ENCODE measurements at places on chromosomes 5 and 9.

- no peak for DNase-seq
Observed at GRCh38 chr9:84937180-84937579, 267.7 kb downstream of the NTRK2 start.

DNA sequence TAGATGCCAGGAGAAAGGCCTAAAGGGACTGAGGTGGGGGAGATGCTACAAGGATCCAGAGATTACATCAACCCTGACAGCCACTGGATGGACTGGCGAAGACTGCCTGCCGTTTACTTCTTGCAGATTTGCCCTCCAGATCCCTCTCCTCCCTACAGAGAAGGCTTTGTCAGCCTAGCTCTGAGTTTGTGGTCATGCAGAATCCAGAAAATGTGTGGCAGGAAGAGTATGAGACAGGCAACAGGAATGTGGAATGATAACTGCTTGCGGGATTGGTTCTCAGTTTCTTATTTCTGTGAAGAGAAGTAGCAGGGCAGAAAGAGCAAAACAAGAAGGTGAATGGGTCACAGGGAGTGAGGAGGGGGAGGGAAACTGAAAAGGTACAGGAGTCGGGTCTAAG, 129.6 kb downstream of the TLE1 start:
- no peak for DNase-seq

DNA sequence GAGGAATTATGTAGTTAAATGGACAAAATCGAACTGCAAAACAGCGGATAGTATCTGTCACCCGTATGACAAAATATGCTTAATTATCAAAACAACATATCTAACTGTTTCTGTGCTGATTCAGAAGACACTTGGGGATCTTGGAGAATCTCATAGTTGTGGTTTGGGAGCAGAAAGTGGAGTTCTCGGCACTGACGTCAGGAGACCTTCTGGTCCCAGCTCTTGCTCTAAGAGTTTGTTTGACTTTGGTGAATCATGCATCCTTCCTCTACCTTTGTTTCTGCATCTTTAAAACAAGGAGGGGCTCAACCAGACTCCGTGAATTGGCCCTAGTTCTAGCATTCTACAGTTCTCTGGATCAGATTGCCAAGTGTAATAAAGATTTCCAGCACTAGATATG, 37.0 kb upstream of the TAF1L start:
- no peak for DNase-seq

DNA sequence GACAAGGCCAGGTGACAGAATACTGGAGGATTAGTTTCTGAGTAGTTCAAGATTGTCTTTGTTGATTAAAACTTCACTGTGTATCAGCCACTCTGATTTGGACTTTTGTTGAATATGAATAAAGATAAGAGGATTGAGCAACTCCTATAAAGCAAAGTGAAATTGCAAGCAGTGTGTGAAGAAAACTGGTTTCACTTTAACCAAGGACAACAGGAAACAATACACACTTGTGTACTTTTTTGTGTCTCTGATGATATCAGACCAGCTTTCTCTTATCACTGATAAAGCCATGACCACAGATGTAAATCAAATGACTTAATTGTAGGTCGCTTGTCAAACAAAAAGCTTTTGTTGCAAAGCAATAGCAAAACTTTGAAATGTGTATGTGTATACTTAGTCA, 268.6 kb downstream of the FER start:
- no peak for DNase-seq

DNA sequence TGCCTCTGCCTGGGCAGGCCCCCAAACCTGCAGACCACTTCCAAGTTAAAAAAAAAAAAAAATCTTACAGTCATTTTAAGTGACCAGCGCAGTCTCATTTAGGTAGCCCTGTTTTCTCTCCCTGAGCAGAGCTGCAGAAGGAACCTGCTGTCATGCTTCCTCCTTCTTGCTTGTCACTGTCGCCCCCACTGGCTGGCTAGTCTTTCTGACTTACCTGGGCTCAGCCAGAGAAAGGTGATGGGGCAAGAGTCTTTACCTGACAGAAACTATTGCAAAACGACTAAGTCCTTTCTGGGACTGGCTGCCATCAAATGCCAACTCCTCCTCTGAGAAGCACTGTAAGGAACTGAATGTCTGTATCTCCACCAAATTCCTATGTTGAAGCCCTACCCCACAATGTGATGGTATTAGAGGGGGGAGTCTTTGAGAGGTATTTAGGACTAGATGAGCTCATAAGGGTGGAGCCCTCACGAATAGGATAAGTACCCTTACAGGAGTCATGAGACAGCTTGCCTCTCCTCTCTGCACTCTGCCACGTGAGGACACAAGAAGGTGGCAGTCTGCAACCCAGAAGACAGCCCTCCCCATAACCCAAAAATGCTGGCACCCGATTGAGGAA, 58.4 kb upstream of the SHC3 start:
- no peak for DNase-seq

DNA sequence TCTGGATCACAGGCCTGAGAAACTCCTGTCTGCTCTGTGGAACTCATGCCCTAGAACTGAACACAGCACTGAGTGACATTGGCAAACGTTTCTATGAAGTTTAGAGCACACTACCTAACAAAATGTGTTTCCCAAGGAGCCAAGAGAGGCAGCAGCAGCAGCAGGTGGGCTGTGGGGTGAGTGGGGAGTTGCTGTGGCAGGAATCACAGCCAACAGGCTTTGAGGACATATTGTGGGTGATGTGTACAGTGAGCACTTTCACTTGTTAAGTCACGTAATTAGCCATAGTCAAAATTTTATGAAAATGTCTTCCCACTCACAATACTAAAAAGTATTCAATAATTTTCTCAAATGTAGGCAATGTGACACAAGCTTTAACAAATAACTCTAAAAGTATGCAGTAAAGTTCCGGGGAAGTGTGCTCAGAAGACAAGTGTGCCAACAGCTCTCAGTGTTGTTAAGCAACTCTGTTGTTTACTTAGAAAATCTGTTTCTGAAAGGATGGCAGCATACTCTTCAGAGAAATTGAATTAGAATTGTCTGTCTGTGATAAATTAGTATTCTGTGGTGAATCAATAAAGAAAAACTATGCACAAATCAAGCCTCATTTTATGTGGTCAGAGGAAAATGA, 482.1 kb downstream of the SEMA5A start:
- no peak for DNase-seq
